ENCODE measurements at places on chromosomes 11 and 22. TPM values are rescaled to one million over a fixed set of nuclear protein-coding genes. Genes with fewer than 3 reads are reported as not detected.

Gene ZBTB16
- 0.17 TPM for total RNA-seq

Gene OR8I2
- not detected for total RNA-seq

Gene VPREB1
- not detected for total RNA-seq

Gene NNMT
- 1,529 TPM for total RNA-seq

Gene VSIG2
- total RNA-seq: 0.40 TPM

Gene FAM76B
- 21.9 TPM for total RNA-seq

Gene KDELR3
- 27.1 TPM for total RNA-seq

Gene CHST1
- total RNA-seq: 0.65 TPM

Gene POU2AF3
- not detected for total RNA-seq

Gene DCHS1
- 1.8 TPM for total RNA-seq

Gene TEX12
- total RNA-seq: not detected

Gene CNIH2
- total RNA-seq: 0.58 TPM

Gene KIF18A
- total RNA-seq: 20.5 TPM

Gene APOBEC3H
- total RNA-seq: not detected

Gene PPFIBP2
- total RNA-seq: 1.6 TPM

Gene NCR3LG1
- total RNA-seq: 2.3 TPM

Gene ZNF202
- total RNA-seq: 7.5 TPM

Gene OR4A16
- not detected for total RNA-seq

Gene SGSM1
- total RNA-seq: not detected

Gene CHRM4
- total RNA-seq: not detected

Gene KCNJ1
- total RNA-seq: not detected

Gene CNTF
- 1.2 TPM for total RNA-seq
